Urothelium cell line (cell line): ENCODE measurements at places on chromosomes 5 and 9.

- DNase-seq = peak; percentile 92
These were observed 753 bp downstream of the FANCC start for GRCh38 chr9:95316794-95317118.

DNA sequence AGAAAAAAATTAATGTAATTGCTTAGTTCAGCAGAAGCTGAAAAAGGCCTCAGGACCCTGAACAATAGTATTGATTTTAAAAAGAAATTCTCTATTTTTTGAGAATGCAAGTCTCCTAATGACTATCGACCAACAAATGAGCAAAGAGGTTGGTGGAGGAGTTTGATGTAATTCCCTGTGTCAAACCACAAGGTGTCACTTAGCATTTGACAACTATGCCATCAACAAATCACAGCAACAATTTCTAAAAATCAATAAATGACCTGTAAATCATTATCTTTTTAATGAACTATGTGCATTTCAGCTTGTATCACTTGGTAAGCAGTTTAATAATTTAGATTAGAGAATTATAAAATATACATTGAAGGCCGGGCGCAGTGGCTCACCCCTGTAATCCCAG is 133.7 kb downstream of the PRELID2 start:
- DNase-seq = no peak

GRCh38 chr5:6454628-6455053 is 6.0 kb downstream of the UBE2QL1 start:
- DNase-seq = no peak

DNA sequence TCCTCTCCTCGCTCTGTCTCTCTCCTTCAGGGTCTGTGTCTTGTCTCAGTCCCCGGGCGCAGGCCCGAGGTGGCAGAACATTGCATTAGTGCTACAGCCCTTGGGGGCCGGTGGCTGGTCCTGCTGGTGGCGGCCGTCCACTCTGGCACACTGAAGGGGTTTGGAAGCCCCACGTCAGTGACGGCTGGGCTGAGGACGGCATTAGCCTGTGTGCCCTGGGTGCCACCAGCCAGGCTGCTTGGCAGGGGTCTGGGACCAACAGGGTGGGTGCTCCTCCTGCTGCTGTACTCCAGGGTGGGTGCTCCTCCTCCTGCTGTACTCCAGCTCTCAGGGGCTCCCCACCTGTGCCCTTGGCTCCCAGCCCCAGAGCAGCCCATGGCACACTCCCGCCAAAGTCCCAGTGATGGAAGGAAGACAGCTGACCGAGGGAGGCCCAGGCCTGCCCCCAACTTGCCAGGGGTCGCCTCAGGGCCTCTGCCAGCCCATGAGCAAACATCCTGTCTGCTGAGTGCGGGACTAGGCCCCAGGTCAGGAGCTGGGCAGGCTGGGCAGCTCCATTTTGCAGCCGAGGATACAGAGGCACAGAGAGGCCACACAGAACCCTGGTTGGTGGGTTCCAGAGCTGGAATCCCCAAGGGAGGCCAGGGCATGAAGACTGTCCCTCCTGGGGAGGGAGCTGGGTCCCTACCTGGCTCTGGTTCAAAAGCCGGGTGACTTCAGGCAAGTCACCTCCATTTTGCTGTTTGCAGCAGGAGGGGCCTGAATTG is 27.3 kb downstream of the SARDH start:
- peak; percentile 29 for DNase-seq

DNA sequence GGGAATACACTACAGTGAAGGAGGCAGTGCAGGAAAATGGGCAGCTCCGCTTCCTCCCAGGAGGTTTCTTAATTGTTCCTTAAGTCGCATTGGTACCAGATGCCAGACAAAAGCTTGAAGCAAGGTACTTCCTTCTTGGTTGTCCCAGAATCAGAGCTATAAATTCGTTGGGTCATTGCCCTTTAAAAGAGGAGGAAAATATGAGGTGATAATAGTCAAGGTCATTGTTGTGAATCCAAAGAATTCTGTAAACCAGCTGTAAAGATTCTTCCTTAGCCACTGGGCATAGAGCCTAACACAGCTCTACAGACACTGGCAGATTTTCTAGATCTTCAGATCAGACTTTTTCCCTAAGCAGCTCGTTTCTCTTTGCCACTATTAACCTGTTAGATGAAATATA is 444.1 kb upstream of the TLE4 start:
- DNase-seq = no peak

DNA sequence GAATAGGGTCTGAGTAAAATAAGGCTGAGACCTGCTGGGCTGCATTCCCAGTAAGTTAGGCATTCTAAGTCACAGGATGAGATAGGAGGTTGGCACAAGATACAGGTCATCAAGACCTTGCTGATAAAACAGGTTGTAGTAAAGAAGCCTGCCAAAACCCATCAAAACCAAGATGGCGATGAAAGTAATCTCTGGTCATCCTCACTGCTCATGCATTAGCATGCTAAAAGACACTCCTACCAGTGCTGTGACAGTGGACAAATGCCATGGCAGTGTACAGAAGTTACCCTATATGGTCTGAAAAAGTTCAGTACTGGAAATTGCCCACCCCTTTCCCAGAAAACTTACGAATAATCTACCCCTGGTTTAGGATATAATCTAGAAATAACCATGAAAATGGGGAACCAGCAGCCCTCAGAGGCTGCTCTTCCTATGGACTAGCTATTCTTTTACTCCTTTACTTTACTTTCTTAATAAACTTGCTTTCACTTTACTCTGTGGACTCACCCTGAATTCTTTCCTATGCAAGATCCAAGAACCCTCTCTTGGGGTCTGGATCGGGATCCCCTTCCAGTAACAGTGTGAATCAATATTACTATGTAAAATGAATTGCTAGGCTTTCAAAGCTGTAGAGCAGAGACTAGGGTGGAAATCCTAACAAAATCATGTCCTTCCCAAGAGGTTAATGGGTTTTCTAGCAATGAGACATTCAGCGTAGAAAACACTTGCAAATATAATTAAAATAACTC is 257.8 kb downstream of the KIAA0825 start:
- DNase-seq = no peak

DNA sequence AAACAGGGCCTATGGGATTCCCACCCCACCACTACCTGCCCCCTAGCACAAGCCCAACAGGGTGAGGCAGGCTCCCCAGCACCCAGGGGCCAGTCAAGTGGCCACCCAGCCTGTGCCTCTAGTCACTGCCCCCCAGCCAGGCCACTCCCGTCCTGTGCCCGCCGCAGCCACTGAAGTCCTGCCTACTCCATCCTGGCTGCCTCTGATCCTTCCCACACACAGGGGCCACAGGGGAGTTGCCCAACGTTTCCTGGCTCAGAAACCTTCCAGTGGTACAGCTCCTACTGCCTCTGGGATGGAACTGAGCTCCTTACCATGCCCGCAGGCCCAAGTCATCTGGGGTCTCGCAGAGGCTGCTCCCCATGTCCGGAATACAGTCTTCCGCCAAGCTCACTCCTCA is 70.2 kb upstream of the STXBP1 start:
- DNase-seq = no peak

- no peak for DNase-seq
These were observed 292.7 kb upstream of the RASA1 start for GRCh38 chr5:86974955-86975354.

- DNase-seq = no peak
These were observed 120.9 kb downstream of the PIP5K1B start for GRCh38 chr9:68825762-68826472.

- no peak for DNase-seq
These were observed 219.4 kb downstream of the ATPSCKMT start for GRCh38 chr5:10030219-10030831.

- no peak for DNase-seq
These were observed 11.8 kb downstream of the LMX1B start for GRCh38 chr9:126625329-126626126.

DNA sequence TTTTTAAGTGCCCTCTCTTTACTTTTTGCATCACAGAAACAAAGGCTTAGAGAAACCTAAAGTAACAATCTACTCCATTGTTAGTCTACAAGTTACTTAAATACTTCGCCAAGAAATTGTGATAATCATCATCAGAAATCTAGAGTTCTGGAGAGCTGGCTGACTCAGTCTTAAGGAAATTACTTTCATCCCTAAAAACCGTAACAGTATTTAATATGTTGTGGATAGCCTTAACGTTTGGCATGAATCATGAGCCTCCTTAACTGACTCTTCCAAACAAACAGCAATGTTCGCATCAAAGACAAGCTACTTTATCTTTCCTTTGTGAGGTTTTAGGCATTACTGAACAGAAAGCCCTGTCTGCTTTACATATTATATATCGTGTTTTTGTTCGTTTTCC is 128.7 kb downstream of the NIPBL start:
- DNase-seq = no peak

- no peak for DNase-seq
These were observed 21.0 kb downstream of the LARP1 start for GRCh38 chr5:154776167-154776566.

- DNase-seq = no peak
These were observed 24.2 kb downstream of the TNFAIP8 start for GRCh38 chr5:119379942-119380547.

DNA sequence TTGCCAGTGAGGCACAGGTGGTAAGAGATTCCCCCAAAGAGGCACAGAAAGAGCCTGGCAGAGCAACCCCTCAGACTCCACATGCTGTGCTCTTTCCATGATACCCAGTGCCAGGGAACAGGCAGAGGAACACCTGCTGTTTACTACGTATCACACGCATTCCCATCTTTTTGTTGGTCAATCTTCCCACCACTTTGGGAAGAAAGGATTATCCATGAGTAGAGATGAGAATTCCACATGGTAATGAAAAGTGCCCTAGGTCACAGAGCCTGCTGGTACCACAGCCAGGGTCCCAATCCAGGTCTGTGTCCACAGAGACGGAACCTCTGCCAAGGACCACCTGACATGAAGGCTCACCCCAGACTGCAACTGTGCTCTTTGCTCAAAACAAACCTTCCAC is 86.6 kb downstream of the LHFPL2 start:
- no peak for DNase-seq

GRCh38 chr5:75824323-75824722 is 107.1 kb upstream of the POC5 start:
- DNase-seq = no peak

DNA sequence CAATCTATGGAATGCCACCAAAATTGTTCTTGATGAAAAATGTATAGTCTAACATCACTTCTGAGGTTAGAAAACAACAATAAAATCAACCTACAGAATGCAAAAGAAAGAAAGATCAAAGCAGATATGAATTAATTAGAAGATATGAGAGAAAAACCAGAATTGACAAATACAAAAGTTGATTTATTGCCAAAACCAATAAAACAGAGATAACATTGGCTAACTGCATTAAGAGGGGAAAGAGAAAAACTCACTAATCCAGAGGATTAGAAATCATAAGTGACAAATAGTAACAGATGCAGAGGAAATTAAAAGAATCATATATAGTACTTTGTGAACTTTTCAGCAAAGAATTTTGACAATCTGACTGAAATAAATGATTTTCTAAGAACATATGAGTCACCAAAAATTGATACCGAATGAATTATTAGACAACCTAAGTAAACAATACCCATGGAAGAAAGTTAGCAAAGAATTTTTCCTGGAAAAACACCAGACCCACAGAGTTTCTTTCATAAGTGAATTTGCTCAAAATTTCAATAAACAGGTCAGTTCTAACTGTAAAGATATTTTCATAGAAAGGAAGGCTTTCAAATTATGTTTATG is 167.7 kb downstream of the AOPEP start:
- DNase-seq = no peak

DNA sequence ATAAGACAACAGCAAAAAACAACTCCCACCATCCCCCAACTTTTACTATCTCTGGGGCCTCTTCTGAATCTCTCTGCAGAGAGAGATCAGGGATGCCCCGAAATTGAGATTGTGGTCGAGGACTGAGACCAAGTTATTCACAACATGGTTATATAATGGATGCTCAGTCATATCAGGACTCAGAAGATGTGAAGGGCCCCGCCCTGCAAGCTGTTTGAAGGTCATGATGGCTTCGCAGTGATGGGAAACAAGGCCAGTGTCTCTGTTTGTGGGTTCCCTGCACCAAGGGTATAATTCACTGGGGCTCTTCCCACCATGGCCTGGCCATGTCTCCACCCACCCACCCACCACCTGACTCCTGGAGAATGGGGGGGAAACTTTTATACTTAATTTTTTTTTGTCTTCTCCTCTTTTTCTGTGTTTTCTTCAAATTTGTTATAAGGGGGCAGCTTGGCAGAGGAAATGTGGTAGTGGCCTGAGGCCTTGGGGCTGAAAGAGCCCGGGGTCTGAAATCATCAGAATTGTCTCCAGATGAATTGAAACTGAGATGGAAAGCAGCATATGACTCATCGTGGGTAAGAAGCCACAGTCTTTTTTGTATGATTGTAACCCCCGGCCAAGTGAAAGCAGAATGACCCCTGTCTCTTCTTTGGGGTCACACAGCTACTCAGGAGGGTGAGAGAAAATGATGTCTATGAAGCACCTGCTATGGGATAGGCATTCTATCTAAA is 15.0 kb upstream of the TEX48 start:
- DNase-seq = peak; percentile 38

GRCh38 chr9:68705531-68706362 is 707 bp downstream of the PIP5K1B start:
- no peak for DNase-seq

- DNase-seq = no peak
These were observed 490.9 kb downstream of the SEMA5A start for GRCh38 chr5:9054821-9055589.

DNA sequence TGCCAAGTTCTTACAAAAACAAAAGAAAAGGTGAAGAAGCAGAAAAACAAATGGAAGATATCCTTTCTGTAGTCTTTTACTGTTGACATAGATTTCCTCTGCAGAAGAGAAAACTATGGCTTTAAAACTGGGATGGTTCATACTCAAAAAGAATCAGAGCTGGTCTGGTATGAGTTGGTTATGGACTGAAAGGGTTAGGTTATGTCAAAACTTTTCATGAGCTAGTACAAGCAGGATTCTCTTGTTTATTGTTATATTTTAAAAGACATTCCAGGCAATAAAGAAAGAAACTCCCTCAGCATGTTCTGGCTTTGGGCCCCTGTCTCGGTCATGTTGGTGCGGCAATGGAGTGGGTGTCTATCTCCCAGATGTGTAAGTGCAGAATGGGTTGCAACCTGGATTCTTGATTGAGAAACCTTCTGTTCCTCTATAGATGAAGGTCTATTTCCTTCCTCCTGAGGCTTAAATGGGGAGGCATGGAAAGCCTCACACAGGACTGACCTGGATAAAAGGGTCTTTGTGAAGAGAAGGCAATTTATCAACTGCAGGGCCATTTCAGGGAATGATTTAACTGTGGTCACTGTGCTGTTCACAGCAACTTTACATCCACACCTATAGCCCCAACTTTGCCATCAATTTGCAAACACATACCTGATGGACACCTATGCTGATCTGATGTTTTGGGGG is 209.6 kb upstream of the TNC start:
- DNase-seq = no peak

- no peak for DNase-seq
These were observed 1.3 kb downstream of the TMEM268 start for GRCh38 chr9:114612272-114612923.

- no peak for DNase-seq
These were observed 13.3 kb upstream of the LPCAT1 start for GRCh38 chr5:1536871-1537602.

GRCh38 chr5:167993771-167994170 is 297.7 kb upstream of the WWC1 start:
- no peak for DNase-seq

- no peak for DNase-seq
These were observed 24.8 kb upstream of the IL6ST start for GRCh38 chr5:56019306-56020272.

- DNase-seq = no peak
These were observed 213.4 kb downstream of the LURAP1L start for GRCh38 chr9:12988258-12988657.
